ENCODE measurements at places on chromosomes 6 and 20. TPM values are rescaled to one million over a fixed set of nuclear protein-coding genes. Genes with fewer than 3 reads are reported as not detected.

Gene SNRPB
- total RNA-seq, result 146 TPM

Gene FAM217A
- not detected for total RNA-seq

Gene RIPPLY2
- not detected for total RNA-seq

Gene IYD
- not detected for total RNA-seq

Gene PKIB
- 12.2 TPM for total RNA-seq

Gene CNR1
- total RNA-seq, result not detected

Gene POM121L2
- not detected for total RNA-seq

Gene PHACTR1
- 0.43 TPM for total RNA-seq

Gene TNFRSF6B
- 31.5 TPM for total RNA-seq

Gene MICA
- 45.3 TPM for total RNA-seq
